ENCODE measurements at places on chromosomes 1 and 21.

GRCh38 chr1:232111611-232112010 is 485.0 kb downstream of the DISC1 start:
- no peak for DNase-seq

DNA sequence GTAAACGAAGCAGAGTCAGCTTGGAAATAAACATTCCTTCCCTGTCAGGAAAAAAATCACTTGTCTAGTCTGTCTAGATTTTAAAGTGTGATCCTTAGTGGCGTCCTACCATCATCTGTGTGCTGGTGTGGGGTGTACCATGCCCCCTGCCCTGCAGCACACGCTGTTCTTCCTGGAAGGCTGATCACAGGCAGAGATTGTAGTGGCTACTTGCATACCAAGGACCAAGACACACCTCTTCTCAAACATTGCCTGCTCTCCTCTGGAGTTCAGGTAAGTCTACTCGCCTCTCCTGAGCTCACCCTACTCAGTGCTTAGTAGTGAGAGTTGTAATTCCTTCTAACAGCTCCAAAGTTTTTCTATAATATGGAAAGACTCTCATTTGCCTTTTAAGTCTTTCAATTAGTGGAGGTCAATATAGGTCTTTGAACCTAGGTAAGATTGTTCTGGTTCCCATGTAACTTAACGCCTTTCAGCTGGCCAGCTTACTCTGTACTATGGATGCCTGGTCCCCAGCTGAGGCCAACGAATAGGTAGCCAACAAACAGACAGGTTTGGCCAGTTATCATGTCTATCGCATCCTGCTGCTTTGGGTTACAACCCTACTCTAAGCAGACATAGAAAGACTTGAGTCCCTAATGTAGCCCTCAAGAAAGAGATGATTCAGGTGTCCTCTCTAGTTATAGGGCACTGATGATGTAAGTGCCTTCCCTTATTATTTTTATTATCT is 55.4 kb downstream of the XCL1 start:
- DNase-seq: no peak

GRCh38 chr1:90384193-90384592 is 332.9 kb downstream of the BARHL2 start:
- no peak for DNase-seq

DNA sequence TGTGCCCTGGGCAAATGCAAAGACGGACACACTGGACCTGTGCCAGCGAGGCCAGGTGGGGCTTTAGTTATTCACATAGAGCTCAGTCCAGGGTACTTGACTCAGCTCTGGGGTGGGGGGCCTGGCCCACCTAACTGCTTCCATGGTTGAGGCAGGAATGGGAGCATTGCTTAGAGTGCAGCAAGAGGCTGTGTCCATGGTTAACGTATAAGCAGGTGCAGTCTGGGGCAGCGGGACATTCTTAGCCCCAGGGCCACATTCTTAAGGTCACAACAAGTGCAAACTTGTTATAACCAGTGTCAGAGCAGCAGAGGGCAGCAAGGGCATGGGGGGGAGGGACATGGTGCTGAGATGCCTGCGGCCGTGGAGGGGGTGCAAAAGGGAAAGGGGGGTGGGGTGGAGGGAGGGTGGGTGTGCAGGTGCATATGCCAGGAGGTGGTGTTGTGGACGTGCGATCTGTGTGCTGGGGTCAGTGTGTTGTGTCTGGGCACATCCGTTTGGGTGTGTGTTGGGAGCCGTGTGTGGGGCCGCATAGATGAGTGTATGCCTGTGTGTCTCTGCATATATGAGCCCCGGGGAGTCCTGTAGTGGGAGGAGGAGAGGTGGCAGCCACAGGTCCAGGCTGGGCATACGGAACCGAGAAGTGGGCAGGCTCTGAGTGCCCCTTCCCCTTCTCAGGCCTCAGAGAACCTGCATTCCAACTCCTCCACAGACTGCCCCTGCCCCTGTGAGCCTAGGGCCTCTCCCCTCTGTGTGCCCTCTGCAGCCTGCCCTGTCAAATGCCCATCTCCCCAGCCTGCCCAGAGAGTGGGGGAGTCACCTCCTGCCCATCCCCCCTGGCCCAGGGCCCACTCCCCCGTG is 8.4 kb downstream of the KCNJ10 start:
- DNase-seq: no peak

DNA sequence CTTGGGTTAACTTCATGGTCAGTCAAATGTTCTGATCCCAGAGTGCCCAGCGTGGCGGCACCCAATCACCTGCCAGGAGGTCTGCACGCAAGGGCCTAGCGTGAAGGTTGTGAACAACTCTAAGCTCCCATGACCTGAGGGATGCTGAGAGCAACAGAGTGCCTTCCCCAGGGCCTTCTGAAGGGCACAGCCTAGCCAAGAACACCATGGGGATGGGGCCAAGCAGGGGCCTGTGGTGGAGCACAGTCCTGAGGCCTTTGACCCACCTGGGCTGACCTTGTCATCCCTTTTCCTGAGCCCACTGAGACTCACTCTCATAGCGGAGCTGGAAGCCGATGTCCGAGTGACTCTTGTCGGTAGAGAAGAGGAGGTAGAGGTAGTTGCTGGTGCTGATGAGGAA is 138.8 kb upstream of the HMGB4 start:
- no peak for DNase-seq

DNA sequence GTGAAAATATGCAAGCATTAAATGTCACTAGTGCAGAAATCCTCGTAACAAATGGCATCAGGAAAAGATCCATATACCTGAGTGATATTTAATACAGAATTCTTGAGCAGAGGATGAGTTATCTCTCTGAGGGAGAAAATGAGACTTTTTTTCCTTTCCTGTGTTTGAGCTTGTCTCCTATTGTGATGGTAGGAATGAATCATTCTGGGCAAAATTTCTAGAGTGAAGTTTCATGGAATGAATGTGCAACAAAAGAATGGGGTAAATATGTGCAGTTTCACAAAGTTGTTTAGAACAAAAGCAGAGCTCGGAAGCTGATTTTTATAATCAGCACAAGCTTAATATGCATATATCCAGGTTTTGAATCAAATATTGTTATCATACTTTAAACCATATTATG is 4.6 kb downstream of the CTPS1 start:
- DNase-seq: no peak

DNA sequence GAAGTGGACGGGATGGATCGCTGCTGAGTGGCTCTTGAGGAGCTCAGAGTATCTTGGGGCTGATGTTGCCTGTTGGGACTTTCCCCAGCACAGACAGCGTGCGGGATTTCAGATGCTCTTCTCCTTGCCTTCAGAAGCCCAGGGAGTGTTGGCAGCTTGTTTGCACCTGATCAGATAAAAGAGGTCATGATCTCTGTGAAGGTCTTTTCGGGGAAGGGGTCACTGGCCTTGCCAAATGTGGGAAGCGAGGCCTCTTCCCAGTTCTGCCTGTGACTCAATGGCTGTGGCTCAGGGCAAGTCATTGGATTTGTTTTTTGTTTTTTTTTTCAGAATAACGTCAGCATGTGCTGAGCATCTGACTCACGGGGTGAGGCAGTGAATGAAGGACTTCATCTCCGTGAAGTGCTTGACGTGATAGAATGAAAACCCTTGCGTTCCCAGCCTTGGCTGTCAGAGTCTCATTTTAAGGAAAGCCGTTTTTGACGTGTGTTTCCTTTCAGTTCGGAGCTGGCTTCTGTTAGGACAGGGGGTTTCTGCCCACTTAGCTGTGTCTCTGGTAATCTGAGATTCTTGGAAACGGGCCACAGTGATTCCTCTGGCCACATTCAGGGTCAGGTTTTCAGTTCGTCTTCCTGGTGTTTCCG is 46.7 kb downstream of the GALNT2 start:
- DNase-seq: no peak

GRCh38 chr1:206464456-206464964 is 5.8 kb upstream of the IKBKE start:
- no peak for DNase-seq

DNA sequence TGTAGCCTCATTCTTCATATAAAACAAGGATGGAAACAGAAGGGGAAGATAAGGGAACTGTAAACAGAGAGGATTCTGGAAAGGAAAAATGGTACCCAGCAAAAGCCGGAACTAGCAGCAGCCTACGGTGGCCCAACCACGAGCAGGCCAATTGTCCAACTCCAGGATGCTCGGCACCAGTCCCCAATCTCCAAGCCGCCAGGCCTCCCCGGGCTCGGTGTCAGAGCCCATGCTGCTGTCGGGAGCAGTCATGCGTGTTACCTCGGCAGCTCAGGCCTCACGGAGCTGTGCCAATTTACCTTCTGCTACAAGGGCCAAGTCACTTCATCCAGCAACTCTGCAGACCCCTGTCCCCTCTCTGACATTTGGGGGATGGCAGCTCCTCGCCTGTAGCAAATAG is 130.8 kb downstream of the ZBTB18 start:
- no peak for DNase-seq

DNA sequence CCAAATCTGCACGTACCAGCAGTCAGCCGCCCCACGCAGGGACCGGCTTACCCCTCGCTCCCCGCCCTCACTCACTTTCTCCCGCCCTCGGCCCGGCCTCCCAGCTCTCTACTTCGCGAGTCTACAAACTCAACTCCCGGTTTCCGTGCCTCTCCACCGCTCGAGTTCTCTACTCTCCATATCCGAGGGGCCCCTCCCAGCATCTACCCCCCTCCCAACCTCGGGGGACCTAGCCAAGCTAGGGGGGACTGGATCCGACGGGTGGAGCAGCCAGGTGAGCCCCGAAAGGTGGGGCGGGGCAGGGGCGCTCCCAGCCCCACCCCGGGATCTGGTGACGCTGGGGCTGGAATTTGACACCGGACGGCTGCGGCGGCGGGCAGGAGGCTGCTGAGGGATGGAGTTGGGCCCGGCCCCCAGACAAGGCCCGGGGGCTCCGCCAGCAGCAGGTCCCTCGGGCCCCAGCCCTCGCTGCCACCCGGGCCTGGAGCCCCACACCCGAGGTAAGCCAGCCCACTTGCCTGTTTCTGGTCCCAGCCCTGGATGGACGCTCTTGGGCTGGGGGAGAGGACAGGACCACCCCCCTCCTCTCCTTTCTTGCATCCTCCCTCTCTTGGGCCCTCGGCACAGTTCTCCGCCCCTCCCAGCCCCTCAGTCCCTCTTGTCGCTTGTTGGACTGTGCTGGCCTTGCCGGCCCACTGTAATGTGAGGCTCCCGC is at the start of gene ARTN:
ARTN (plus strand) TSS at position 416 of the 715 bp plus-strand sequence. CDS start 1,856 bp downstream, outside the sequence.
- no peak for DNase-seq

DNA sequence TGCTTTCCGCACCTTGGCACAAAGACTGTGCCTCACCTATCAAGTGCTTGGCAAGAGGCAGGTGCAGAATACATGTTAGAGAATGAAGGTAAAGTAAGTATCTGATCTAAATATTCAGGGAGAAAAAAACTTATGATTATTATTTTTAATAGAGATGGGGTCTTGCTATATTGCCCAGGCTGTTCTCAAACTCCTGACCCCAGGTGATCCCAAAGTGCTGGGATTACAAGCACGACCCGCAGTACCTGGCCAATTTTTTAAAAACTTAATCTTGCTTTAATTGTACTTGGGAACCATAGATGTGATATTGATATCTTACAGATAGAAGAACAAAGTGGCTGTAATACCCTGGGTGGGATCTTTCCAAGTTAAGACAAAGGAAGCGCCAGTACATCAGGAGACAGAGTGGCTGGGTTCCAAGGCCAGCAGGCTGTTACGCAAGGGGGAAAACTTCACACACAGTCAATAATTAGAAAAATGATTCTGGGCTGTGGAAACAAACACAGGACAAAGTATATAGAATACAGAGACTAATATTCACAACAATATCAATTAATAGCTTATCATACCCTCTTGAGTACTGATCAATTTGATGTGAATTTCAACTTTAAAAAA is 58.6 kb upstream of the ATP1A1 start:
- no peak for DNase-seq

GRCh38 chr1:92464588-92465255 is 22.0 kb downstream of the GFI1 start:
- DNase-seq: no peak

- DNase-seq: no peak
Measured at GRCh38 chr1:215219372-215219771, 136.8 kb downstream of the KCNK2 start.

DNA sequence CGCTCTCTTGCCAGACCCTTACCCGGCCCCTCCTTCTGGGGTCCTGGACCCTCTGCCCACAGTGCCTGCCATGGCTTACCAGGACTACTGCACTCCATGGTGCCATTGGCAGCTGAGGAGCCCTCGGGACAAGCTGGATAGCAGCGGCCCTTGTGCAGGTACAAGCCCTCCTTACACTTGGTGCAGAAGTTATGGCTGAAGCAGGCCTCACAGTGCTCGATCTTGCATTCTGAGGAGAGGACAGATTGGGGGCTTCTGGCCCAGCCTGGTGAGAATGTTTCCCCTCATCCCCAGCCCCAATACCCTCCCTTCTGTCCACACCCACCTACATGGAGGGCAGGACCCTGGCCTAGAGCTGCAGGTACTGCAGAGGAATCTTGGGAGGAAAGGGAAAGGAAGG is 18.4 kb upstream of the GNL2 start:
- no peak for DNase-seq

DNA sequence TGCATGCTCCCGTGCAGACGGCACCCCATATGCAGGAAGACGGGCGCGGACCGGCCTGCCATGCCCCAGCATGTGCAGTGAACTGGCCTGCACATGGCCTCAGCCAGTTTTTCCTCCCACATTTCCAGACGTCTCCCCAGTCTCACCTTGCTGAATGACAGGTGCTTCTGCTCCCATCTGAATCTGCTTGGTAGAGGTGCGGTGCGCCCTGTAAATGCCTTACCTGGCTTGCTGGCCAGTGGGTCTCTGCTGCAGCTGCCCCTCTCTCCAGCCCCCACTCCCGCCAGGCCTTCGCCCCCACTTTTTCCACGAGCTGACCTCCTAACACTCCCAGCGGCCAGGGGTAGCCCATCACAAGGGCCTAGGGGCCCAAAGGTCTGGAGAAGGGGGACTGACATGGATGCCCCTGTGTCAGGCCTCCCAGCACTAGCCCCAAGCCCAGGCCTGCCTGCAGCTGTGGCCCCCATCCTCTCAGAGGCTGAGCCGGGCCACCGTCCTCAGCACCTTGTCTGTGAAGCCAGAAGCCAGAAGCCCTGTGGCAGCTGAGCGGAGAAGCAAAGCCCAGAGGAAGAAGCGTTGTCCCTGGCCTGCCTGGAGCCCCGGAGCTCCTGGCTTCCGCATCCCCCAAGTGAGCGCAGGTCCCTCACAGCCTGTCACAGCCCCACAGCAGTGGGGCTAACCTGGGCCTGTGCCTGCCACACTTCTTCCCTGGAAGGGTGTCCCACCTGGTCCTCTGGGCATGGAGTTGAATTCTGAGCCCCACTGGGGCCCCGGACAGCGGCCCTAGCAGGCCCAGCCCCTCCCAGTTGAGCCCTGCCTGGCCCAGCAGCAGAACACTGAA is 3.7 kb upstream of the SLC19A1 start:
- DNase-seq: no peak

DNA sequence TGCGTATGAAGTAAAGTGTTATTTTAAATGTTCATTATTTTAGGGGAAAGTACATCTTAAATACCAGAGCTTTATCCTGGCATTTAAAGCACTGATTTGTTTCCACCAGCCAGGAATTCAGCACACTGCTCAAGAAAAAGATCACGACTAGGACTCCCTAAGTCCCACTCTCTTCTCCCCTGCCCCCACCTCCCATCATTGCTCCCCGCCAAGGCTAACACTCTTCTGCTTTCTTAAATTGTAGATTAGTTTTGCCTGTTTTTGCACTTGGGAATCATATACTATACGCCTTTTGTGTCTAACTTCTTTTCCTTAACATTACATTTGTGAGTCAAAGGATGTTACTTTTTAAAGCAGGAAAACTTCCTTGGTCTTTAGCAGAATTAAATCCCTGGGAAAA is 37.5 kb upstream of the C1orf105 start:
- no peak for DNase-seq
